Kidney epithelial cell (primary cell): ENCODE measurements at places on chromosomes 16 and 17. TPM values are rescaled to one million over a fixed set of nuclear protein-coding genes. Genes with fewer than 3 reads are reported as not detected.

DNA sequence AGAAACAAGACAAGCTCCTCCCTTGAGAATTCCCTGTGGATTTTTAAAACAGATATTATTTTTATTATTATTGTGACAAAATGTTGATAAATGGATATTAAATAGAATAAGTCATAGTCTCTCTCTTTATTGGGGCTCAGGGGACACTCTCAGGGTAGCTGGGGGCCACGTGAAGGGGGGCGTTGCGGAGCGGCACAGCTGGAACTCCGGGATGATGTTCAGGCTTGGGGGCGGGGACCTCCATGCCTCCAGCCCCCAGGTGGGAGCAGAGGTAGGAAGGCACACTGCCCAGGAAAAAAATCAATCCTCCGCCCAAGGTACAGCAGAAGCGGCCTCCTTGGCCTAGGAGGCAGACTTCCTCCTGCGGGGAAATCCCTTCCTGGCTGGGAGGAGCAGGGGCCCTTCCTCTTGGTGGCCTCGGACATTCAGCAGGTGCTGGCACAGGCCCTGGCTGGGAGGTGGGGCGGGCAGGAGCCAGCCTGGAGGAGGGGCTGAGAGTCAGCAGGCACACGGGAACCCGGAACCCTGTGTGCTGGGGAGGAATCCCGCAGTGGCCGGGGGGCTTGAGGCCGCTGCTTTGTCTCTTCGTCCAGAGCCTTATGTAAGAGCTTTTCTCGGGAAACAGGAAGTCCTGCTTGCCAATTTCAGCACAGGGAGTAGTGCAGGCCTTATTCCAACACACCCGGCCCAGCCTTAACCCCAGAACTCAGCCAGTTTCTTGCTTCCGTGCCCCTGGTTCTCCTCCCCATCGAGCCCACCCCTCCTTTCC lies 591 bp upstream of the TNFSF13 start:
- DNase-seq, result no peak

DNA sequence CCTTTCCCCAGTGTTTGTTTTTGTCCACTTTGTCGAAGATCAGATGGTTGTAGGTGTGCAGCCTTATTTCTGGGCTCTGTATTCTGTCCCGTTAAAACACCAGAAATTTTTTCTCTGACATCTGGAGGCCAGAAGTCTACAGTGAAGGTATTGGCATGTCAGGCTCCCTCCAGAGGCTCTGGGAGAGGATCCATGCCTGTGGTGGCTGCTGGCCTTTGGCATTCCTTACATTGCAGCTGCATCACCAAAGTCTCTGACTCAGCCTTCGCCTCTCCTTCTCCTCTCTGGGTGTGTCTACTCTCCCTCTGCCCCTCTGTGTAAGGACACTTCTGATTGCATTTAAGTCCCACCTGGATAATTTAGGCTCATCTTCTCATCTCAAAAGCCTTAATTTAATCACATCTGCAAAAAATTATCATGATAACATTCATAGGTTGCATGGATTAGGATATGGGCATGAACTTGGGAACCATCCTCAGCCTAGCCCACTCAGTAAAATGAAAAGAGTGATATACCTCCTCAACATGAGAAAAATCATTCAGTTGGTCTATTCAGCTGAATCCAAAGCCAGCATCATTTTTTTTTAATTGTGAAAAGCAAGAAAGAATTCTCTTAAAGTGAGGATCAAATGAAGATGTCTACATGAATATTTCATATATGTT lies 78.0 kb downstream of the MAP2K6 start:
- DNase-seq, result peak; percentile 50

GRCh38 chr17:6755731-6756184 lies at the start of gene XAF1:
Gene XAF1, plus strand, starts transcription at chr17:6756046. Its CDS starts 33 bp downstream, at chr17:6756079.
- no peak for DNase-seq

DNA sequence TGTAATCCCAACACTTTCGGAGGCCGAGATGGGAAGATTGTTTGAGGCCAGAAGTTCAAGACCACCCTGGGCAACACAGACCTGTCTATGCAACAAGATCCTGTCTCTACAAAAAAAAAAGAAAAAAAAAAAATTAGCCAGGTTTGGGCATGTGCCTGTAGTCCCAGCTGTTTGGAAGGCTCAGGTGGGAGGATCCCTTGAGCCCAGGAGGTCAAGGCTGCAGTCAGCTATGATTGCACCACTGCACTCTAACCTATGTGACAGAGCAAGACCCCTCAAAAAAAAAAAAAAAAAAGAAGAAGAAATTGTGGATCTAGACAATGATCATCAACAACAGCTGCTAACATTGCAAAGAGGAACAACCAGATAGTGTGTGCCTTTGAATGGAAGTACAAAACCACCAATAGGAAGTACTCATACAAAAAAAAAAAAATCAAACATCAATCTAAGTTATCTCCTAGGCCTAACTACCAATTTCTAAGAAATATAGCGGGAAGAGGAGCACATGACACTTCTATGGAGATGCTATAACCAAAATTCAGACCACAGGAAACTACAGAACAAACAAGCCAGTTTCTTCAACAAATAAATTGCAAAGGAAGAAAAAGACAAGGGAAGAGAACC lies 258.7 kb downstream of the MRTFB start:
- DNase-seq, result no peak

Gene UQCRC2
- total RNA-seq, result 102 and 116 TPM in 2 replicates

DNA sequence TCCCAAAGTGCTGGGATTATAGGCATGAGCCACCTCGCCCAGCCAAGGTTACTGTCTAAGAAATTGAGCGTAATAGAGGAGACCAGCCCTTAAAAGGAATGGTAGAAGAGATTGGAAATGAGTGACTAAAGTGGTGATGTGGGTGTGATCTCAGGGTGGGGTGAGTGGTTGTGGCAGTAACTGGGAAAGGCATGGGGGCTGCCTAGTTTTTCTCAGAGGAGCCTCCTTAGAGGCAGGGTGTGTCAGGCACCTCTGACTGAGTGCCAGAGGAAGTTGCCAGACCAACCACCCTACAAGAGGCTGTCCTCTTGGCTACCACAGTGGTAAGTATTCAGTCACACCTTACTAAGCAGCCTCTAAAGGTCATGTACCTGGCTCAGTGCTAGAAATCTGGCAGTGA lies 8.9 kb downstream of the DUS2 start:
- no peak for DNase-seq
